ENCODE measurements at places on chromosomes 6 and 20.

DNA sequence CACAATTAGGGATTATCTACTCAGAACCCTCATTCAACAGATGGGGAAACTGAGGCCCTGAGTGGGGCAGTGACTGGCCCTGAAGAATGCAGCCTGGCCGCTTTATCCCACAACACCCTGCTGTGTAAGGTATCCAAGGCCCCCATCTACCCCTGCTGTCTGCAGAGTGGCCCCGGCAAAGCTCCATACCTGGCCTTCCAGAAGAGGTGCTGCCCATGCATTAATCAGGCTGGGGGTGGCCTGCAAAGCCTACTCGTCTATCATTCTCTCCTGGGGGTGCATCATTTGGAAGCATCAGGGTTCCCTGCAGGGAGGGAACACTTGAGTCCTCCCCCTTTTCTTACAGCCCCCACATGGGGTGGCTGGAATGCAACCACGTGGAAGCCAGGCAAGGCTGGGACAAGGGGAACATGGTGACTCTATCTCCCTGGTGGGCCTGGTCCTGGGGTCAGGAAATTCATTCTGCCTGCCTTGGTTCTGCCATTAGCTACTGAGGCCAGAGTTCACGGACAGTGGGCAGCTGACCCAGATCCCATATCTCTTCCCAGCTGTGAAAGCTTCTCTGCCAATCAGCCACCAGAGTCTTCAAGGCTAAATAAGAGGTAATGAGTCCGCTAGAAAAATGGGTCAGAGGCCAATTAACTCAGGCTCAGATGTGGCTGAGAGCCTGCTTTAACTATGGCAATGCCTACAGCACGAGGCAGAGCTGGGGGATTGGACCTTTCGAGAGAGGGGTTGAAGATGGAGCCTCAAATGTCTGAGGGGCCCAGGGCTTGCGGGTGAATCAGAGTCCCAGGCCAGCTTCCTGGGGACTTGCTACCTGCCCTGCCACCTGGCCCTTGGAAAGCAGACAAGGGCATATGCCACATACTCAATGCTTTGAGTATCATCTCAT lies 72.3 kb upstream of the TOX2 start:
- no peak for DNase-seq

- DNase-seq = no peak
Measured at GRCh38 chr20:20683481-20684321, 28.7 kb downstream of the RALGAPA2 start.

- DNase-seq = no peak
Measured at GRCh38 chr6:70353448-70353847, 50.6 kb upstream of the COL9A1 start.

GRCh38 chr6:90469906-90470305 lies 117.0 kb downstream of the MAP3K7 start:
- DNase-seq = no peak

- DNase-seq = no peak
Measured at GRCh38 chr6:75479712-75480111, 13.9 kb downstream of the FILIP1 start.

DNA sequence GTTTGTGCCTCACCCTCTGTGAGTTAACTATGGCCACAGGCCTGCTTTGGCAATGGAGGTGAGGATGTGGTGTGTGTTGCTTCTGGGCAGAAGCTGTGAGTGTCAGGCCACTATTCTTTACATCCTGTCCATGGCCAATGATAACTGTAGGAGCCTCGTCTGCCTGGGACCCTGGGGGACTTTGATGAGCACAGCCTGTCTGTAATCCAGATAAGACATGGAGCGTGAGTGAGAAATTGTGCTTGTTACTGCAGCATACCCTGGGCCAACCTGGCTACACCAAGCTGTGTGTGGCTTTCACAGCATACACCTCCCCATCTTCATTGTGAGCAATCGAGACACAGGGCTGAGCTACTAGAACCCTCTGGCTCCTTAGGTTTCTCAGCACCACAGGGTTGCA lies 150.4 kb downstream of the MYLK4 start:
- no peak for DNase-seq
